ENCODE measurements at places on chromosomes 11 and 22. TPM values are rescaled to one million over a fixed set of nuclear protein-coding genes. Genes with fewer than 3 reads are reported as not detected.

The EI24 gene
- 85.2 TPM for polyA plus RNA-seq

The NECTIN1 gene
- polyA plus RNA-seq: 32.8 TPM

DNA sequence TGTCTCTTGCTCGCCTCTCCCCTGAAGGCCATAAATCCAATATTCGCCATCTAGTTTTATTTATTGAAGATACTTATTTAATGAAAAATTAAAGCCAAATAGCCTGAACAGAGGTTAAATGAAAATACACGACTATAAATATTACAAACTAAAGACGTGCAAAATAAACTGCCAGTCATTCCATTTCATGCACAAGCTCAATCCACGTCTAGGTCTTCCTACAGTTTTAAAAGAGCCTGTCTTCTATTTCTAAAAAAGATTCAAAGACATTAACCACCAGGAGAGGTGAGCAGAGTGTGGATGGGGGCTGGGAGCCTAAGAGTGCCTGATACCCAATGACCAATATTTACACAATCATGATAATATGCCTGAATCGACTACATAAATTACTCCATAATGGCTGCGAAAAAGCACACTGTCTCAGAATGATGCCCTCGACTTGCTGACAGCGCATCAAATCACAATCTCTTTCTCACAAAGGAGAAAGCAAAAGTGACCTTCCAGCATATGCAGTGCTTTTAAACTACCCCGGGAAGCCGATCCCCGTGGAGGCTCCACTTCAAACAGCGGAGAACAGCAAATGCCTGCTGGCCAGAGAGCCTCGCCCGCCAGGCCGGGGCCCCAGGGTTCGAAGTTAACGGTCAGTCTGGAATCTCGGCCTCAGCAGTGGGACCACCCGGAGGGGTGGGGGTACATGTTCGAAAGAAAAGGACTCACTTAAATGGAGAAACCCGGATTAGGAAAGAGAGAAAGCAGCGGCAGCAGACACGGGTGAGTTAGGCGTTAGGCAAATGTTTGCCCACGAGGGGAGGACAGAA lies 1.7 kb downstream of the FCHSD2 start:
- peak; percentile 34 for DNase-seq

GRCh38 chr11:130588471-130588870 lies 140.0 kb downstream of the ADAMTS15 start:
- DNase-seq: no peak

DNA sequence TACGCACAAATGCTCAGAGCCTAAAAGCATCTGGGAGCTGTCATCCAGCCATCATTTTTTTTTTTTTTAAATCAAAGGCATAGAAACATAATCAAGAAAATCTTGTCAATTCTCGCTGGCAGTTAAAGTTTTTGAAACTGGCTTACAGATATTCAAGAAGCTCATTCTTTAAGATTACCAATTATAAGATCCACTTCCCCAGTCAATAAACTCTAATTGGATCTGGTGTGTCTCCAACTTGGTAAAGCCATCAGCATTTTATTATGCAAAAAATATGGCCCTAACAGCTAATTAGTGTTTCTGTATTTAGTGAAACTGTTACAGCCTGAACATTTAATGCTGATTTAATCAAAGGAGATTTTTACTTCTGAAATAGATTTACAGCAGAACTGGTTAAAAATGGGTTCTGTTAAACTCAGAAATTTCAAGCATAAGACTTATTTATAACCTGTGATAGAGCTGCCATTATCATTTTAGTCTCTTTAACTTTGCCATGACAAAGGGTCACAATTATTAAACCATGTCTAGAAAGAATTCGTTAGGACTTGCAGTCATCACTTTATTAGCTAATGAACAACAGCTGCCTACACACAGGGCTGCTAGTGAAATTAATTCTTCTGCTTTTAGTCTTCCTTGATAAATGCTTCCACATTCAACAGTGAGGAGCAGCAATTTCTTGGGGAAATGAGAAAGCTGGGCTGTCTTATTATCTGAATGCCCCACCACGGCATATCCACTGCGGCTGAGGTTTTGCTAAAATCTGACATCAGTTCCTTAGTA lies 176.4 kb upstream of the PITPNB start:
- no peak for DNase-seq

DNA sequence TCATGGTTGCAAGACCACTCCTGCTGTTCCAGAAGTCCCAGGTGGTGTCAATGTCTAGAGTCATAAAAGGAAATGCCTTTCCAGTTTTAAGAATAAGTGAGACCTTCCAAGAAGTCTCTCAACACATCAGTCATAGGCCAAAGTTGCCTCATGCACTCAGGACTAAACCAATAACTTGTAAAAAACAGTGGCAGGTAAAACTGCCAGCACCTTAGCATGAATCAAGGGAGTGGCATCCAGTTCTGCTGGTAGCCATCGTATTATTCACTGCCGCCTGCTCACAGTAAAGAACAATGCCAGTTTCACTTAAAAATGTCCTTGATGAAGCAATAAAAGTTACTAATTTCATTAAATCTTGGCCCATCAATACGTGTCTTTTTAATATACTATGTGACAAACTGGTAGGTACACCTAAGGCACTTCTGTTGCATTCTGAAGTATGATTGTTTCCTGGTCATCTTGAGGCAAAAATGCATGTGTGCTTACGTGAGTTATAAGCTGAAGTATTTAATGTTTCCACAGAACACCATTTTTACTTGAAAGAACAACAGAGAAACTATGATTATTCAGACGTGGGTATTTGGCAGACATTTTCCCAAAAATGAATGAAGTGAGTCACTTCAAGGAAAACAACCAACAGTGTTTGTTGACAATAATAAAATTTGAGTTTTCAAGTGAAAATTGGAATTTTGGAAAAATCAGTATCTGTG lies 125.2 kb upstream of the SNX19 start:
- no peak for DNase-seq

- DNase-seq: no peak
These were observed 671.2 kb downstream of the TBC1D22A start for GRCh38 chr22:47433627-47434026.

DNA sequence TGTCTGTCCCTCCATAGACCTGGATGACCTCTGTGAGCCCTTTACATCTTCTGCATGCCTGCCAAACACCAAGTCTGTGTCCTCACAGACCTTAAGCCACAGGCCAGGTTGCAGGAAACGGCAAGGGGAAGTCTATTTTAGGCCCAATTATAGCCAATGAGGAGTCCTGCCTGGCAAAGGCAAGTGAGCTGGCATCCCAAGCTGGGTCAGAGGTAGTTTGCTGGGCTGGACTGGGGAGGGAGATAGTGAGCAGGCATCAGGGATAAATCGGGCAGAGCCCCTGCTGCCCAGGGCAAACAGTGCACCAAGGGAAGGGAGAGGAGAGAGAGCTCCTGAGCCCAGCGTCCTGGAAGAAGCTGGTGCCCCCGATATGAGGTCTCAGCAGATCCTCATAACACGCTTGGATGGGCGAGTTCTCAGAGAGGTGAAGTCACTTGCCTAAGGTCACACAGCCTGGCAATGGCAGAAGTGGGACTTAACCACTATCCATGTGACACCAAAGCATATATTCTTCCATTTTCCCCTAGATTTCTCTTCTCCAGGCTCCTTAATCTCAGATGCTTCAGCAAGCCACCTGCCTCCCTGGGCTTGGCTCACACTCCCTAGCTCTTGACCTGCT lies 3.7 kb upstream of the RELT start:
- no peak for DNase-seq

DNA sequence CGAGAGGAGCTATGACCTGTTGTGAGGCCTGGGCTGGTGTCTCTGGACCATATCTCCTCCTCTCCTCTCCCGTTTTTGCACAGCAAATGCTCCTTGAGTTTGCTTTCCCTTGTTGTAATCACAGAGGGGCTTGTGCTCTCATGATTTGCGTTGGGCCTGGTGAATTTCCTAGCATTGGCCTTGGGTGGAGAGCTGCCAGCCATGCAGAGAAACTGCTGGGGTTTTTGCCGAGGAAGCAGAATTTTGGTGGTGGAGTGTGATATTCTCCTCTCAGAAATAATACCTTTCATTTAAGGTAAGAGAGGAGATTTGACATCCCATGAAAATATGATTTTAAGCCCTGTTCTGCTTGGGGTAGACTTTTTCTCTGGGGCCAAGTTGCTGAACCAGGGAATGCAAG lies 175.7 kb upstream of the CADM1 start:
- DNase-seq: no peak

GRCh38 chr22:24137595-24137994 lies 43.7 kb upstream of the SUSD2 start:
- no peak for DNase-seq

All from small intestine (tissue), 16 donors.